A549 treated with DMSO at 1 μM for 4 hours (cell line): ENCODE measurements at places on chromosomes 16 and 17. TPM values are rescaled to one million over a fixed set of nuclear protein-coding genes. Genes with fewer than 3 reads are reported as not detected.

The ACSM2A gene
- total RNA-seq: not detected in 5 replicates

The TMEM238L gene
- not detected in 5 replicates for total RNA-seq

The CAMKK1 gene
- total RNA-seq: 14.2 to 20.4 TPM (median 16.5 TPM) in 5 replicates

The C16orf92 gene
- total RNA-seq: not detected in 5 replicates

The CLEC3A gene
- not detected in 5 replicates for total RNA-seq

The ARL5C gene
- total RNA-seq: not detected in 5 replicates

The HCRT gene
- total RNA-seq: 0.32 TPM in 1 of 5 replicates, not detected in the others

The SHISA9 gene
- 0.06 to 0.11 TPM (median 0.07 TPM) in 4 of 5 replicates, not detected in the other for total RNA-seq

The SPATA32 gene
- total RNA-seq: 0.11 to 0.25 TPM (median 0.22 TPM) in 5 replicates

The MYO15B gene
- 45.2 to 59.3 TPM (median 52.1 TPM) in 5 replicates for total RNA-seq

The PSME3 gene
- total RNA-seq: 239 to 264 TPM (median 256 TPM) in 5 replicates

The KRTAP4-9 gene
- 0.20 TPM in 1 of 5 replicates, not detected in the others for total RNA-seq

The NPIPB6 gene
- 0.85 to 2.7 TPM (median 1.9 TPM) in 5 replicates for total RNA-seq

The MYH8 gene
- total RNA-seq: not detected in 5 replicates

The TMEM95 gene
- not detected in 5 replicates for total RNA-seq

The MT1B gene
- total RNA-seq: not detected in 5 replicates

The COTL1 gene
- 454 to 617 TPM (median 542 TPM) in 5 replicates for total RNA-seq
